BE2C (cell line): ENCODE measurements at places on chromosomes 16 and 17.
A peak's percentile ranks its signal among the peaks of the same experiment; 100 is the strongest.

DNA sequence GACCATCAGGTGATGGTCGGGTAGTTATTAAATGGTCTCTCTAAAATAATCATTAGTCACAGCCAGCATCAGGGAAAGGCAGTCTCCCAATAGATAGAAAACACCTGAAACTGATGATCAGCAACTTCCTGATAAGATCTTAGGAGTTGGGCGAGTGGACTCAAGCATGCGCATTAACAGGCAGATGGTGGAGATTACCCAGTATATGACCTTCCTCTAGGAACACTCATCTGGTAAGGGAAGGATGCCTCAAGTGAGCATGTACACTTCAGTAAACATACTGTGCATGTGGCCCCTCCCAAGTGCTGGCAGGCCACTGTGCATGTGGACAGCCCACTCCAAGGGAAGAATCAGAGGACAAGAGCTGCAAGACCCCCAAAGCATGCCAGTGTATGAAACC, 105.9 kb downstream of the ABCC12 start:
- no peak for DNase-seq

- DNase-seq: peak; percentile 72
Observed at GRCh38 chr17:66348584-66349165, 46.3 kb downstream of the PRKCA start.

- peak; percentile 55 for DNase-seq
Observed at GRCh38 chr17:59311051-59311468, 20.4 kb upstream of the YPEL2 start.

DNA sequence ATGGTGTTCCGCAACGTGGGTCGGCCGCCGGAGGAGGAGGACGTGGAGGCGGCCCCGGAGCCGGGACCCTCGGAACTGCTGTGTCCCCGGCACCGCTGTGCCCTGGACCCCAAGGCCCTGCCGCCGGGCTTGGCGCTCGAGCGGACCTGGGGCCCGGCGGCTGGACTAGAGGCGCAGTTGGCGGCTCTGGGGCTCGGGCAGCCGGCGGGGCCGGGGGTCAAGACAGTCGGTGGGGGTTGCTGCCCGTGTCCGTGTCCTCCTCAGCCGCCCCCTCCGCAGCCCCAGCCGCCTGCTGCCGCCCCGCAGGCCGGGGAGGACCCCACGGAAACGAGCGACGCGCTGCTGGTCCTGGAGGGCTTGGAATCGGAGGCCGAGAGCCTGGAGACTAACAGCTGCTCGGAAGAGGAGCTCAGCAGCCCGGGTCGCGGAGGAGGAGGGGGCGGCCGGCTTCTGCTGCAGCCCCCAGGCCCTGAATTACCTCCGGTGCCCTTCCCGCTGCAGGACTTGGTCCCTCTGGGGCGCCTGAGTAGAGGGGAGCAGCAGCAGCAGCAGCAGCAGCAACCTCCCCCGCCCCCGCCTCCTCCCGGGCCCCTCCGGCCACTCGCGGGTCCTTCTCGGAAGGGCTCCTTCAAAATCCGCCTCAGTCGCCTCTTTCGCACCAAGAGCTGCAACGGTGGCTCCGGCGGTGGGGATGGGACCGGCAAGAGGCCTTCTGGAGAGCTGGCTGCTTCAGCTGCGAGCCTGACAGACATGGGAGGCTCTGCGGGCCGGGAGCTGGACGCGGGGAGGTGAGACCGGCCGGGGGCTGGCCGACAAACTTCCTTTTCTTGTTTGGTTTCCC, 821 bp downstream of the SOCS7 start:
- DNase-seq: peak; percentile 50

- no peak for DNase-seq
Observed at GRCh38 chr17:39863244-39863917, 731 bp downstream of the IKZF3 start.

- no peak for DNase-seq
Observed at GRCh38 chr17:11950771-11951519, 46.3 kb downstream of the ZNF18 start.

DNA sequence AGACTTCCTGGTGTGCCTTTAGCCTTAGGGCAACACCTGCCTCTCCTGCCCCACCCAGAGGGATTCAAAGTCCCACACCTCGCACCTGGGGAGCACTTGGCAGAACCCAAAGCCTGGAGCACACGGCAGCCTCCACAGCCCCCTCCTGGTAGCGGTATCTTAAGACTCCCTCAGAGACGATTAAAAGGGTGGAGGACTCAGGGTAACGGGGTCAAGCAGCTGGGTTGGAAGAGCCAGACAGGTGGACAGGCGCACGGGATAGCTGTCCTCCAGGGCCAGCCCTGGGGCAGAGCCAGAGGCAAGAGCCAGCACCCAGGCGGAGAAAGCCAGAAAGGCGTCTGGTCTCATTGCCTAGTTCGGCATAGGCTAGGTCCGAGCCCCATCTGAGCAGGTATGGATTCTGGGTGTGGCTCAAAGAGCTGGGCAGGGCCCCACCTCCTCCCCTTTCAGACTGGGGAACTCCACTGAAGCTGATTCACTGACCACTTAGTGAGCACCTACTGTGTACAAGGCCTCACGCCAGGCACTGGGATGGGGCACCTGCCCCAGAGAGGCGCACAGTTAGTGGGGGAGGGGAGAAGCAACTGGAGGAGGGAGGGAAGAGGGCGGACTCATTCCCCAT, 55.0 kb upstream of the MEAK7 start:
- no peak for DNase-seq

- no peak for DNase-seq
Observed at GRCh38 chr17:17779015-17779611, 57.7 kb downstream of the SREBF1 start.

DNA sequence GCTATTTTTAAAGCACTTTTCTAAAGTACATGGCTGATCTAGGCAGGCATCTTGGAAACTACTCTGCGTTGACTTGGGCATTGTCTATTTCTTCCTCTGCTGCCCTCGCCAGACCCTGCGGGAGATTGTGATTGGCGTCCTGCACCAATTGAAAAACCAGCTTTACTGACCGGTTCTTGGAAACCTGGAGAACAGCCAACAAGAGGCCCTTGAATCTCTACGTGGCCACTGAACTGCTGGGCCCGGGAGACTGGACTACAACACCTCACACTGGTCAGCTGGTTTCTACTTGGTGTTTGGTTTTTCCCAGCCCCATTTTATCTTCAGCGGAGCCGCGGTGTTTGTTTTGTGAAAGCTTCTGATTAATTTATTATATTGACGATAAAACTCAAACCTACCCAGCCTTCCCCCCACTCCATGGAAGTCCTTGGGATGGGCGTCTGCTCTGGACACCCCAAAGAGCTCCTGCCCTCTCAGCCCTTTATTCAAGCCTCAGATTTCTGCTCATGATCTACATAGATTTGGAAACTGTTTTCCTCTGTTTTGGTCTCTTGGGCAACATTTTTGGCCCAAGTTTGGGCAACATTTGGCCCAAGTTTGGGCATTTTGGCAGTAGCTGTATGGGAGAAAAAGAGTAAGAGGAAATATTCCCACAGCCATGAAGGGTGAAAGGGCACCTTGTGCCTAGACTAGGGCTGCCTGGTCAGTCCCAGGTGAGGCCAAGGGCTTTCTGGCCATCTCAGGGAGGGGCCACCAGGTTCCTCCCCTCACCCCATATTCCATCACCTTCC, 4.7 kb downstream of the MLX start:
- no peak for DNase-seq

DNA sequence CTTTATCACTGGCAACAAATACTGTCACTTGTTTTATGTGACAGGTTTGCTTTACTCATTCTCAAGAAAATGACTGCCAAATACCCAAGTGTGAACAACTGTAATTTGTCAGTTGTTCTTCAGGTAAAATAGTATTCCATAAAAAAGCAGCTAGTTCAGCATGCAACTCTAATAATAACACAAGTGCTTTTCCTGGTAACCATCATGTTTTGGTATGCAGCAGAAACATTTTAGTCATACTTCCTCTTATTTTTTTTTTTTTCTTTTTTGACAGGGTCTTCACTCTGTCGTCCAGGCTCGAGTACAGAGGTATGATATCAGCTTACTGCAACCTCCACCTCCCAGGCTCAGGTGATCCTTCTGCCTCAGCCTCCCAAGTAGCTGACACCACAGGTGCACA, 4.6 kb downstream of the TERF2 start:
- no peak for DNase-seq

DNA sequence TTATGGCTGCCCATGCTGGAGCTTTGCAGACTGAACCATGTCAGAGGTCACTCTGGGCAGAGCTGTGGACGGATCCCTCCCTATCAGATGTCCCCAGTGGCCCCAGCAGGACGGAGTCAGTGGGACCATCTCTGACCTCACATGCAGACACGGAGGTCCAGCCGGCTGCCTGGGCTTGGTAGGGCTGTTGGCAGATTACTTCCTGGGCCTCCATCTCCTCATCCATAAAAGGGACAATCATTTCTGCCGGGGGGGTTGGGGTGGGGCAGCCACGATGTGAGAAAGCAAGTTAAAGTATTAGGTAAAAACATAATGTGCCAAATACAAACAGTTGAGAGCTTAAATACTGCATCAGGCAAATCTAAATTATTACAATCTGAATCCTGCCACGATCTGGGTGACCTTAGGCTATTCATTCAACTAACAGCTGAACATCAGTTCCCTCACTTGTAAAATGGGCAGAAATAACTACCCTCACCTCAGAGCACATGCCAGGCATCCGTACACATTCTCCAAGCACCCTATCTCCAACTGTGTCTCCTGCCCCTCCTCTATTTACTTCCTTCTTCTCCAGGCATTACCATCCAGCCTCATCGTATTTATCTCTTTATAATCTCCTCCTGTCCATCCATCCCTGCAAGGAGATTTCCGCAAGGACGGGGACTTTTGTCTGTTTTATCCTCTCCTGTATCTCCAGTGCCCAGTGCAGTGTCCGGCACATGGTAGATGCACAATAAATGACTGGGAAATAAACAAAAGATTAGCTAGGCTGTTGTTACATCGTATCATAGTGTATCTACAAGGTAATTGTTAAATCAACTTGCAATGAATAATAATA, 192.3 kb upstream of the FOXF1 start:
- DNase-seq: no peak

GRCh38 chr16:11084876-11085485, 140.6 kb downstream of the CLEC16A start:
- no peak for DNase-seq

- no peak for DNase-seq
Observed at GRCh38 chr16:81618661-81619060, 160.4 kb upstream of the PLCG2 start.

- no peak for DNase-seq
Observed at GRCh38 chr17:8249621-8250500, 772 bp downstream of the PFAS start.

GRCh38 chr16:85570735-85571562, 42.2 kb upstream of the GSE1 start:
- DNase-seq: no peak
